ENCODE measurements at places on chromosomes 13 and 19.

GRCh38 chr13:39185326-39185725 lies 147.1 kb downstream of the NHLRC3 start:
- no peak for DNase-seq

GRCh38 chr19:55563261-55563690 lies 17.4 kb downstream of the ZNF579 start:
- no peak for DNase-seq

DNA sequence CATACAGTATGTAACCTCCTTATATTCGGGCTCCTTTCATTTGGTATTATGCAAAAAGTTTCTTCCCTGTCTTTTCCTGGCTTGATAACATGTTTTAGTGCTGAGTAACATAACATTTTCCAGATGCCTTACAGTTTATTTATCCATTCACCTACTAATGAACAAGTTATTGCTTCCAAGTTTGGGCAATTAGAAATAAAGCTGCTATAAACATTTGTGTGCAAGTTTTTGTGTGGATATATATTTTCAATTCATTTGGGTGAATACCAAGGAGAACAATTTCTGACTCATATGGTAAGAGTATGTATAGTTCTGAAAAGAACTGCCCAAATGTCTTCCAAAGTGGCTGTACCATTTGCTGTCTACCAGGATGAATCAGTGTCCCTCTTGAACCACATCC lies 360.9 kb downstream of the PCDH17 start:
- no peak for DNase-seq

GRCh38 chr13:48411841-48412531 lies 927 bp downstream of the LPAR6 start:
- DNase-seq: no peak

DNA sequence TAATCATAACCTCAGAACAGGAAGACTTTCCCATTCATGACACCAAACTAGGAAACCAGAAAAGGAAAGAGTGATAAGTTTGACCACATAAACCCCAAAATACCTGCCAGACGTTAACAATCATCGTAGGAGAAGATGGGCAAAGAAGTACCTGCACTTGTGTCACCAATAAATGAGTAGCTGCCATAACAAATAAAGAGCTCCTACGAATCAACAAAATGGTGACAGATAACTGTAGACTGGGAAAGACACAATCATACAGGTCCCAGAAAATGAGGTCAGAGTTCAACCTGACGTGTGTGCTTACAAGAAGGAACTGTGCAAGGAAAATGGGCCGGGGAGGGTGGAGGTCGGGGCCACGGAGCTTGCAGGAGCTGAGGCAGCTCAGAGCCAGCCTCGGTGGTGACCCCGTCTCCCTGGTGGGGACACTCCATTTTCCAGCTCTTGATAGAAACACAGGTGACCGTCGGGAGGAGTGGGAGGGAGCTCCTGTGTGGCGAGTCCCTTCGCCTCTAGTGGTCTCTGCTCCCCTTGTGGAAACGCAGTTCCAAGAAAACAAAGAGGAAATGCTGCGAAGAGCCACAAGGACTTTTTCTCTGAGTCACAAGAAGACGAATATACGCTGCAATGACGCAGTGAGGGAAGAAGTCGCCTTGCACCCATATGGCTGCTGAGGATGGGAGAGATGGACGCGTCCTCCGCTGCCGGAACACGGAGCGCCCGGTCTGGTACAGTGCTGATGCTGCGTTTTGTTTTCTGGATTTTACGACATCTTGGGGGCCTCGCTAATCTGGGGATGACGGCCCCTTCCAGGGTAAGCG lies 9.5 kb downstream of the PIP5K1C start:
- DNase-seq: no peak

DNA sequence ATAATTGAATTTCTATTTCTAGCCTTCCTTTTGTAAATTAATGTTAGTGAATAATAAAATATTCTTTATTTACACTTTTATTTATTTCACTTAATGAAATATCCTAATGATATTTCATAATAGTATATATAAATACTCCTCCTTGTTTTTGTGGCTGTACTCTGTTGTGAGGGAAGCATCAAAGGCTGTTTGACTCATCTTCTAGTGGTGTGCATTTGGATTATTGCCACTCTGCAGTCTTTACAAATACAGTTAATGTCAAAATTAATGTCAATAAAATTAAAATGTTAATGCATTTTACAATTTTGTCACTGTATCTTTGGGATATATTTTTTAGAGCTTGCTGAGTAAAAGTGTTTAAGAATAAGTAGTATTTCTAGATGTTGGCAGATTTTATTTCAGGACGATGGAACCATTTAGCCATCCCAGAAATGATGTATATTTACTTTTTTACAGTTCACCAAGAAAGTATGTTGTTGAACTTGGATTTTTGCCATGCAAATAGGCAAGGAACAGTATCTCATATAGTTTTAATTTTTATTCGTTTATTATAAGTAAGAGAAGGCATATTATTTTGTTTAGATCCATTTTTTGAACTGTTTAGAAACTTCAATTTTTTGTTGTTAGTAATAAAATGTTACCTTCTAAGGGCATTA lies 281.2 kb upstream of the SLITRK6 start:
- DNase-seq: no peak

DNA sequence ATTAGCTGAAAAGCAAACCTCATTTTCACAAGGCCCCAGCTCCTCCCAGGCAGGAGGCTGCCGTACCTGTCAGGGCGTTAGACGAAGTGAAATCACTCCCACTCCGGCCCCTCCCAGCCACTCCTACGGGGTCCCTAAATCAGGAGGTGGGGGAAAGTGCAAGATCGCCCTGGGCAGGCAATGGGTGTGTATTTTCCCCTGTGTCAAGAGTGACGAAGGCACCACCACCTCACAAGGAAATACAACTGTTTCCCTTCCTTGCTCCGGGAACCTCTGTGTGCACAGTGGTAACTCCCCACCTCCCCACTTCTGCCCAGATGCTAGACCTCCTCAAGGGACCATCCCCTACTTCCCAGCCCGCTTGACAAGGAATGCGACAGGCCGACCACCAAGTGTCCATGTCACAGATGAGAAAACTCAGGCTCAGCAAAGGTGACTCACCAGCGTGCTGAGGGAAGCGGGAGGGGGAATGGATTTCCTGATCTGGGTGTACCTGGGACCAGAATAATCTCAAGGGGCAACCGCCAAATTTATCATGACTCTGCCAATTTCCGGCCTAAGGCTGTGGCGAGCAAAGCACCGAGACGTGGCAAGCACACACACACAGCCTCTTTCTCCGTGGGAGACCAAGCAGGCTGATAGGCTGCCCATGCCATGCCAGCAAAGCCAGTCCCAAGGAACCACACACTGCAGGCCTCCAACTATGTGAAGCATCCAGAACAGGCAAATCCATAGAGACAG lies 7.3 kb downstream of the PPP6R1 start:
- DNase-seq: no peak

DNA sequence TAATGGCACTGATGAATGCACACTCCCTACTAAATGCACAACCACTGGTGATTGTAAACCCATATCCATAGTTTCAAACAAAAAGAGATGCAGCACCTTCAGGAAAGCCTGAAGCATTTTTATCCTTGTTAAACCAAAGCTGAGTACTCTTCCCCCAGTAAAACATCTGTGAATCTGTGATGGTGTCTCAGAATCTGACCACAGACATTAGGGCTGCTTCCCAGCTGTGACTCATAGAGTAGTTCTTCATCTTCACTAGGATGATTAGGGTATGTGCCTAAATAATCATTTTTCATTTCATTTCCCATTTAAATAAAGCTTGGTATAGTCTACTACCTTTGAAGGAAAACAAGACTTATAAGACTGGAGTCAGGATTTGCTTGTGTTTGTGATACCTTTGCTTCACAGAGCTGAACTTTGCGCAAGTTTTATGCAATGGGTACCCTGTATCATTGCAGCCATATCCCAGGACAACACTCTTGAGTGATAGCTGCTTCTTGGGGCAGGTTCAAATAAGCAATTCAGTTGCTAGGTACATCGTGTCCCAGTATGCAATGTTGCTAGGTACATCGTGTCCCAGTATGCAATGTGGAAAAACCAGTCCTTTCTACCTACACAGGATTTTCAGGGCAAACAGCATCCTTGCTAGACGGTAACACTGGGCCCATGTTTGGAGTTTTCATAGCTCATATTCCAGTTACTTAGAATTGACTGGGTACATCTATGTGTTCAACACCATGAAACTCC lies 277.1 kb downstream of the IRS2 start:
- no peak for DNase-seq

- no peak for DNase-seq
These were observed 1.5 kb downstream of the GSX1 start for GRCh38 chr13:27793507-27794367.

Measured in activated naive CD8-positive, alpha-beta T cell treated with anti-CD3 and anti-CD28 coated beads, Interleukin-2, amount 10 ng/mL, durations not matched to agents 7 days and 5 days (primary cell).